ENCODE measurements at places on chromosomes 4 and X.

GRCh38 chr4:82282875-82283274, 90.9 kb downstream of the HNRNPD start:
- peak; percentile 44 for DNase-seq

DNA sequence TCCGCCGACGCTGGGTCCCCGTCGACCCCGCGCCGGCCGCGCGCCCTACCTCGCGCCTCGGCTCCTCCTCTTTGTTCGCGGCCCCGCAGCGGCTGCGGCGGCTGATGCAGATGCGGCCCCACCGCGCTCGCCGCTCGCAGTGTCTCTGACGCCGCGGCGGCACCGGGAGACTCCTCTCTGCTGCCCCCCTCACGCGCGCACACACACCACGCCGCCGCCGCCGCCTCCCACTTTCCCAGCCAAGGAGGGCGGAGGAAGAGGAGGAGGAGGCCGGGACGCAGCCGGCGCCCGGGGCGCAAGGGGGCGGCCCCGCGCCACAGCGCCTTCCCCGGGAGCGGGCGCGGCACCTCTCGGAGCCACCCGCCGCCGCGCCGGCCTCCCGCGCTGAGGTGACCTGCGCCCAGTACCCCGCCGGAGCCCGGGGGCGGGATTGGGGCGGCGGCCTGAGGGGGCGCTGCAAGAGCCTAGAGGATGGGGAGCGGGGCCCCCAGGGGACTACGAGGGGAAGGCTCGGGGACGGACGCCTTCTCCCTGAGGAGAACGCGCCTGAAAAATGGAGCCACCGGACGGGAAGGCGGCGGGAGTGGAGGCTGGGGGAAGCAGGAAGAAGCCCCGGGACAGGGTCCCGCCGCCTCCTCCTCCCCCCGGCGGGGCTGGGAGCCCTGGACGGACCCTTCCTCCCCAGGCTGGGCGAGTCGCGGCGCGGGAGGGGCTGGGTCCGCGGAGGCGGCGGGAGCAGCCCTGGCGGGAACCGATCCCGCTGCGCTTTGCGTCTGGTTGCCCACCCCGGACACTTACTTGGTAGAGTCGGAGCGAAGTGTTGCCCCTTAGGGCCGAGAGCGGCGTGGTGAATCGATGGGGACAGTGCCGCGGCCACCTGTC, at the start of gene SH3RF1:
SH3RF1 (minus strand) TSS at position 147 of the 882 bp plus-strand sequence. CDS start 1,744 bp downstream, outside the sequence.
- peak; percentile 91 for DNase-seq

- DNase-seq, result no peak
Observed at GRCh38 chr4:2651546-2651945, 104.6 kb downstream of the TNIP2 start.

- peak; percentile 45 for DNase-seq
Observed at GRCh38 chr4:99300934-99301333, 10.1 kb upstream of the ADH1A start.

GRCh38 chrX:68902706-68903504, 74.1 kb downstream of the EFNB1 start:
- no peak for DNase-seq

- DNase-seq, result no peak
Observed at GRCh38 chr4:148118633-148119032, 323.6 kb downstream of the NR3C2 start.

- no peak for DNase-seq
Observed at GRCh38 chr4:35604252-35604651, 640.1 kb downstream of the ARAP2 start.

GRCh38 chr4:108432418-108432817, 188.0 kb upstream of the RPL34 start:
- no peak for DNase-seq

DNA sequence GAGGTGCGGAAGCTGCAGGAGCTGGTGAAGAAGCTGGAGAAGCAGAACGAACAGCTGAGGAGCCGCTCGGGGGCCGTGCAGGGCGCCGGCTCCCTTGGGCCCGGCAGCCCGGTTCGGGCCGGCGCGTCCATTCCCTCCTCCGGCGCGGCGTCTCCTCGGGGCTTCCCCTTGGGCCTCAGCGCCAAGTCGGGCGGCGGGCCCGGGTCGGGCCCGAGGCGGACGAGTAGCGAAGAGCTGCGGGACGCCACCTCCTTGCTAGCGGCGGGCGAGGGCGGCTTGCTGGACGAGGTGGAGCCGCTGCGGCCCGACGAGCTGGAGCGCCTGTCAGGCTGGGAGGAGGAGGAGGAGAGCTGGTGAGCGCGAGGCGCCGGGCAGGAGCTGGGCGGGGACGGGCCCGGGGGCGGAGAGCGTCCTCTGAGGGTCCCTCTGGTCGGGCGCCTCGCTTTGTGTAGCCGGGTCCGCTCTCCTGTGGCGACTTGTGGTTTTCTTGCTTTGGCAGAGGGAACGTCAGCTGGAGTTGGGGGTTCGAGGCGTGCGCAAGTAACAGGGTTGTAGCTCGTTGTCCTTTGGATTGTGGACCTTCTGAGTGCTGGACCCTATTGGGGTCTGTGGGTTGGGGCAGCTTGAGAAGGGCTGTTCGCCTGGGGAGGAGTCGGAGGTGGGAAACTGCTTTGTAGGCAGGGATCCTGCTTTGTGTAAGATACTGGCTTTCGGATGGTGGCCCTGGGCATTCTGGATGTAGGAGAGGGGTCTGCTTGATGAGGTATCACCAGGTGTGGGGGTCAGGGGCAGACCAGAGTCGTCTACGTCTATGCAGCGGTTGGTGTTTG, 662 bp downstream of the SLAIN2 start:
- peak; percentile 76 for DNase-seq

DNA sequence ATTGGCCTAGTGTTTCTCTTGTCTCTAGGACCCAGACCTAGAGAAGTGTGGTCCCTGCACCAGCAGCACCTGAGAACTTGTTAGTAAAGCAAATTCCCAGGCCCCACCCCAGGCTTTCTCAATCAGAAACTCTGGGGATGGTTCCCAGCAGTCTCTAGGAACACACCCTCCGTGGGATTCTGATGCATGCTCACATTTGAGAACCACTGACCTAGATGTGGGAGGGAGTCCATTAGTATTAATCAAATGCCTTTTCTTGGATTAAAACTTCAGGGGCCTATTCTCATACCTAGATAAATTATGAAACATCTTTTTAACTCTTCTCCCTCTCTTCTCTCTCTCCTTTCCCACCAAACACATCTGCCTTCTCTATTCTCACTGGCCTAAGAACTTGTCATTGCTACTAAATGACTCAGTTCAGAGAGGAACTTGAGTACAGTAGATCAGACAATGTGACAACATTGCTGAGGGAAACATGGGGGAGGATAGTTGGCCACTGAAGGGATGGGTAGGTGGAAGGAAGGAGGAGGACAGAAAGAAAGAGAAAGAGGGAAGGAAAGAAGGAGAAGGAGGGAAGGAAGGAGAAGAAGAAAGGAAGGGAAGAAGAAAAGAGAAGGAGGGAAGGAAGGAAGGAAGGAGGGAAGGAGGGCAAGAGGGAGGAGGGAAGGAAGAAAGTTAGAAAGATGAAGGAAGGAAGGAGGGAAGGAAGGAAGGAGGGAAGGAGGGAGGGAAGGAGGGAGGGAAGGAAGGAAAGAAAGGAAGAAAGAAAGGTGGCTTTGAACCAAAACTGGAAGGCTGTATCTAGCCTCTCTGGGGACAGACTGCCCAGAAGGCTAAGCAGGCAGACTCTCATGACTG, 132.7 kb upstream of the MAP3K15 start:
- no peak for DNase-seq

GRCh38 chr4:101141230-101141629, 206.1 kb downstream of the PPP3CA start:
- no peak for DNase-seq

GRCh38 chr4:133720001-133720400, 481.6 kb downstream of the PABPC4L start:
- DNase-seq, result no peak

DNA sequence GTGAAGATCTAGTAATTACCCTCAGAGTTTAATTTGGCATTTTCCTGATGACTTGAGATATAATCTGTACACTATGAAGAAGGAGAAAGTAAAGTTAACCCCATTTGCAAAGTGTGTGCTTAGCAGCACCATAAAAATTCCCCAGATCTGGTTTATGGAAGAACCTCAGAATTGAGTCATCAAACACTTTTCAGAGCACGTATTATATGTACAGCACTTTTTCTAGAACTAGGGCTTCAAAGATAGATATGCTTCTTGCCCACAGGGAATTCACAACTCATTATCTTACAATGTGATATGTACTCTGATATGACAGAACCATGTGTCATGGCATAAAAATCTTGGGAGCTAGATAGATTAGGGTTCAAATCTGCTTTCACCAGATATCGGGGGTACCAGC, 150.9 kb downstream of the SLC10A7 start:
- no peak for DNase-seq

DNA sequence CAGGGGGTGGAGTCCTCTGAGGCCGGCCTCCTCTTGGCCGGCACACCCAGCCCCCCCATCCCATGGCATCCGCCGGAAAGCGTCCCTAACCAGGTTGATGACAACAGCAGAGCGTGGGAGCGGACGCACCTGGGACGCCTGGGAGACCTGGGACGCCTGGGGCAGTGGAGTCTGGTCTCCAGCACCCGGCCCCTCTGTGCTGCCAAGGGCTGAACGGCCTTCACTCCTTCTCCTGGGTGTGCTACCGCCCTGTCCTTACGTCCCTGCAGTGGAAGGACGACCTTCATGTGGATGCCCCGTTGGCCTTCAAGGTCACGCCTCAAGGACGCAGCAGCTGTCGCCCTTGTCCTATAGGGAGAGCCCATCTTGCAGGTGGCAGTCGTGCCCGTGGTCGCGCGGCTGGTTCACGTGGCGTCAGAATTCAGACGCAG, 26.9 kb downstream of the NKX1-1 start:
- no peak for DNase-seq

- no peak for DNase-seq
Observed at GRCh38 chr4:182231080-182231479, 12.1 kb upstream of the TENM3 start.

GRCh38 chr4:99934891-99935290, 11.5 kb downstream of the DNAJB14 start:
- no peak for DNase-seq

GRCh38 chrX:64885850-64886249, 90.4 kb downstream of the ZC4H2 start:
- DNase-seq, result no peak

DNA sequence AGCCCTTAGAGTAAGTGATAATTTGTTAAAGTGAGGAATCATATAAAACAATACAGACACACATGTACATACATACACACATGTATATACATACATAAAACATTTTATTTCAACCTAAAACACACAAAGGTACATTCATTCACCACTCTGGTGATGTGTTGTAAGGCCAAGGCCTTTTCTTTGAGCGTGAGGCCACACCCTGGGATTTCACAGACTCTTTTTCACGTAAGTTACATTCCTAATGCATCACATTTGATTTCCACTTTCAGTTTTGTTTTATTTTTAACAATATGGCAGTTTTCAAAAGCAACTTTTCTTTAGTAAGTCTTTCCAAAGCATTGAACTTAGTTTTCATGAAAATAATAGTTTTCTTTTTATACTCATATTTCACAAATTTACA, 170.7 kb downstream of the COL4A6 start:
- no peak for DNase-seq

DNA sequence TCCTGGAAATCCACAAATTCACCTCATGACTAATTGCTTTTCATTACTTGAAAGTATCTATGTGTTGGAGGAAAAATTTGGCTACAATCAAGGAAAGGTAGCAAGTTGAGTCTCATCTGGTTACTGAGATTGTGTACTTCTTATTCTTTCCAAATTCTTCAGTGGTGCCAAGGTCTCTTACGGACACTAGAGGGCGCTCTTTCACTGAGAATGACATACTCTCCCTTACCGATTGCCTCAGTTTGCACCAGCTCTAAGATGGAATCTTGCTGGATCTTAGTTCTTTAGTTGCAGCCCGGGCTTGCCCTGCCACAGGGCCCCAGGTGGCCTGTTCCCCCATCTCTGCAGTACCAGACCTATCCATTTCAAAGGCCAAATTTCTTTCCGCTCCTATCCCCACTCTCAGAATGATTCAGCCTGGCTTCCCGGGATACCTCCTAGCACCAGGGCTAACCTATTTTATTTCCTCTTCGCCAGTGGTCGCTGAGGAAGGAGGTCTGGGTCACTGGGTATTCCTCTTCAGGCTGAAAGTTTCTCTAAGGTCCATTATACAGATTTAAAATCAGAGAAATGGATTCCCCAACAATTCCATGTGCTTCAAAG, 24.6 kb upstream of the GPR50 start:
- DNase-seq, result peak; percentile 45

- DNase-seq, result no peak
Observed at GRCh38 chr4:172127168-172127567, 314.0 kb downstream of the GALNTL6 start.

GRCh38 chr4:89681219-89681618, 155.7 kb downstream of the SNCA start:
- no peak for DNase-seq

DNA sequence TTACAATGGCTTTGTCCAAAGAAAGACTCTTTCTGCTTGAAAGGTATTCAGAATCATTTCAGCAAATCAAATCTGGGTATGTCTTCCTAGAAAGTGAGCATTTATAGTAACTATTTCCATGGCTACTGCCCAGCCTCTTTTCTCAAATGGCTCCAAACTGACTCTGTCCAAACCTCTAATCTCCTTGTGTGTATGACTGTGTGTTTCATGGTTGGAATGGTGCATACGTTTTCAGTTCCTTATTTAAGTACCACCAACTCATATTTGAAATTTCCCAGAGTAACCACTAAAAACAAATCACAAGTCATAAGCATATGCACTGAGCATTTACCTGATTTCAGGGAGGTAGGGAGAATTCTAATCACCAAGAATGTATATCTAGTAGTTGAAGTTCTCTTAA, 106.0 kb downstream of the TMEM144 start:
- no peak for DNase-seq

- DNase-seq, result no peak
Observed at GRCh38 chrX:23935106-23935505, 27.3 kb downstream of the CXorf58 start.

DNA sequence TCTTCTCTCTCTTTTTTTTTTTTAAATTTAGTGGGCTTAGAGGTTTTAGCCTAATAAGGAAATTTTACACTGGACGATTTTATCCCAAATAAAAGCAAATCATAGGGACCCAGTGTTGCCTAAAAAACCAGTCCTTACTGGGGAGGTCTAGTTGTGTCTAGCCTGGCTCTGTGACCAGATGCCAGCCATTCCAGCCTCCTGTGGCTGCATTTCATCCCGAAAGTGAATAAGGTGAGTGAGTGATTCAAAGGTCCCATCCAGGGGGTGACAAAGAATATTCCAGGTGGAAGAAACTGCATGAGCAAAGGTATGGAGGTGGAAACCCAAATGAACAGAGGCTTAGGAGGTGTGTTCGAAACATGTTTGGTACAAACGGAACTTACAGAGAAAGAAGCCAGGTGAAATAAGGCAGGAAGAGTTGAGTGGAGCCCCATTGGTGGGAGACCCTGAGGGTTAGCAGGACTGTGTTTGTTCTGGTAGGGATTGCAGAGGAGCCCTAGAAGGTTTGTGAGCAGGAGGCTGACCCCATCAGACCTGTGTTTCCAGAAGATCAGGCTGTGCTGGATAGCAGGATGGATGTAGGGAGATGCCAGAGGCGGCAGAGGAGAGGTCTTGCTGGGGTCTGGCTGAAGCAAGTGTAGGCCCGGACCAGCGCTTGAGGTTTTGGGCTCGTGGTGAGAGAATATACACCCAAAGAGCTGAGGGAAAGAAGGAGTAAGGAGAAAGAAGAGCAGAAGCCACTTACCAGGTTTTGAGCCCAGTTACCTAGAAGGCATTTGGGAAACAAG, 31.6 kb downstream of the PTTG2 start:
- no peak for DNase-seq

GRCh38 chr4:15005474-15006115, 3.3 kb downstream of the CPEB2 start:
- no peak for DNase-seq

GRCh38 chr4:128475597-128475996, 188.0 kb upstream of the PGRMC2 start:
- no peak for DNase-seq

- no peak for DNase-seq
Observed at GRCh38 chr4:165872461-165873297, at the start of gene TLL1. Gene TLL1 (plus strand): TSS chr4:165873237. CDS start chr4:165873905, 668 bp downstream.
